ENCODE measurements at places on chromosomes 5 and 9.

- DNase-seq = no peak
These were observed 394.2 kb upstream of the PAPPA start for GRCh38 chr9:115759426-115759825.

- no peak for DNase-seq
These were observed 19.3 kb upstream of the WNT8A start for GRCh38 chr5:138064526-138064925.

DNA sequence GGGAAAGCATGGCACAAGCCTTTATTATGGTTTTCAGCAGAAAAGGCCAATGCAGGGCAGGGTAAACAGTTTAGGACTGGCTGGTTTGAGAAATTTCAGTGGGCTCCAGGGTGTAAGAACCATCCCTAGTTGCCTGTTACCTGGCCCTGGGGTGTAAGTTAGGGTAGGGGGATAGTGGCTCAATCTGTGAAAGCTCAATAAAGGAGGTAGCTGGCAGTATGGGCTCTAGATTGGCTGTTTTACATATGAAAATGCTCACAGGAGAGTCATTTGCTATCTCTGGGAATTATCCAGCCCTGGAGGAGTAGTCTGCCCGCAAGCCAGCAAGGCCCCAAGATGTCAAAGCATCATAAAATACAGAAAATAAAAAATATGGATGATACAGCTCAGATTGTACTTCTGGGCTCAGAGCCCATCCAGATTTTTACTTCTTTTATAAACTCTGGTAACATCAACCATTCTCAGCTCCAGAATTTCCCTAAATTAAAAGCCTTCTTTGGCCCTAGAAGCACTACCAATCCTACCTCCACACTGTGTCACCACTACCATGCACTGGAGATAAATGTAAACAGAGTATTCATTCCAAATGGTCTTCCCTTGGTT lies 31.1 kb downstream of the SSBP2 start:
- no peak for DNase-seq

GRCh38 chr5:66840511-66841013 lies 244.4 kb downstream of the MAST4 start:
- no peak for DNase-seq

GRCh38 chr5:37640088-37640487 lies 199.8 kb downstream of the GDNF start:
- DNase-seq = no peak

GRCh38 chr5:134524826-134525682 lies at the start of gene JADE2:
TSS of gene JADE2 (plus strand) at chr5:134525670. CDS start at chr5:134535858, 10,188 bp downstream.
- peak; percentile 80 for DNase-seq
